ENCODE measurements at places on chromosomes 7 and 10. TPM values are rescaled to one million over a fixed set of nuclear protein-coding genes. Genes with fewer than 3 reads are reported as not detected.
A peak's percentile ranks its signal among the peaks of the same experiment; 100 is the strongest.

The TPK1 gene
- total RNA-seq = 26.4 TPM

The FGL2 gene
- total RNA-seq = 7.0 TPM

The JAZF1 gene
- total RNA-seq = 42.3 TPM

The PRR15 gene
- not detected for total RNA-seq

The TMEM184A gene
- total RNA-seq = not detected

The BICC1 gene
- not detected for total RNA-seq

The PRSS2 gene
- not detected for total RNA-seq

The KCNH2 gene
- 0.87 TPM for total RNA-seq

GRCh38 chr10:22992075-22992474 lies 64.2 kb downstream of the ARMC3 start:
- no peak for DNase-seq
- H3K27ac ChIP-seq = no peak overlapping the region
- no peak overlapping the region for H3K4me3 ChIP-seq

DNA sequence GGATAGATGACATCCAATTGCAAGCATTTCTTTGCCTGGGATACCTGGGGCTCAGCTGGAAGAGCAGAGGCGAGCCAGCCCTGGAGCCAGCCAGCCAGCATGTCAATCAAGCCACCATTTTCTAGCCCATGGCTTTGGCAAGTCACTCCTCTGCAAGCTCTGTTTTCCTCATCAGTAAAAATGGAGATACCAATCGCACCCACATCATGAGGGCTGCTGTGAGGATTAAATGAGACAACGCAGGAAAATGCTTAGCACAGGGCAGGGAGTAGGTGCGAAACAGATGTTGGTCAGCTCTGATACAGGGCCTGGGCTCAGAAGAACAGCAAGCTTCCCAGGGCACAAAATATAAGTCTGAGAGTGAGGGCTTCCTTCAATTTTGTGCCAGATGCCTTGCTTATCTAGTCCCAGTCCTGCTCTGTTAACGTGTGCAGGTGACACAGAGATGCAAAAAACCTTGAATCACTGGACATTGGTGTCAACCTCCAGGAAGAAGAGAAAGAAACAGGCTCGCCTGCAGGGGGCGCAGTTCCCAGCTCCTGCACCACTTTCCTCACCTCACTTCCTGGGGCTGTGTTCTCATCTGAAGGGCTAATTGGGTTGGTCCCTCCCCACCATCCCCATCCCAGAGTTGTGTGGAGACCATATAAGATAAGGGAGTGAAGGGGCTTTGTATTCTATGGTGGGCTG lies 72.8 kb upstream of the CACUL1 start:
- H3K36me3 ChIP-seq = no peaks in the 10 kb centered on the region
- no peak overlapping the region for H3K4me3 ChIP-seq
- DNase-seq = no peak
- H3K27ac ChIP-seq = no peak overlapping the region
- H3K4me1 ChIP-seq = no peaks in the 10 kb centered on the region
- H3K27me3 ChIP-seq = peaks cover 11% of the 10 kb centered on the region

DNA sequence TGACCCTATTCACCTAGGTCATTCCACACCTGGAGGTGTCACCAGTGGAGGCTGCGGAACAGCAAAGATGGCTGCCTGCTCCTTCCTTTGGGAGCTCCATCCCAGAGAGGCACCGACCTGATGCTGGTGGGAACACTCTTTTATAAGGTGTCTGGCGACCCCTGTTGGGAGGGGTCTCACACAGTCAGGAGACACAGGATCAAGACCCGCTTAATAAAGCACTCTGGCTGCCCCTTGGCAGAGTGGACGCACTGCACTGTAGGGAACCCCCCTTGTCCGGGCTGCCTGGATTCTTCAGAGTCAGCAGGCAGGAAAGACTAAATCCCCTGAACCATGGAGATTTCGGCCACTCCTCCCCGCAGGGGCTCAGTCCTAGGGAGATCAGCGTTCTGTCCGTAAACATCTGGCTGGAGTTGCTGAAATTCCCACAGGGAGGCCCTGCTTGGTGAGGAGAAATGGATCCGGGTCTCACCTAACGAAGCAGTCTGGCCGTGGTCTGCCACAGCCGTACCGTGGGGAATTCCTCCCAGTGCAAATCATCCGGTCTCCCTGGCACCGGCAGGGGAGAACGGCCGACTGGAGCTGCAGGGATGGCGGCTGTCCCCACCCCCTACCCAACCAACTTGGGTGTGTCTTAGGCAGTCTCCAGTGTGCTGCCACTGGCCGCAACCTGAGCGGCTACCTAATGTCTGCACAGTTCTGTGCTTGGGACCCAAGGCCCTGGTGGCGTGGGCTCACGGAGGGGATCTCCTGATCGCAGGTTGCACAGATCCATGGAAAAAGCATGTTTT lies 66.1 kb downstream of the LSMEM1 start:
- H3K27me3 ChIP-seq = no peaks in the 10 kb centered on the region
- no peak overlapping the region for H3K4me3 ChIP-seq
- no peak for DNase-seq
- H3K36me3 ChIP-seq = no peaks in the 10 kb centered on the region

DNA sequence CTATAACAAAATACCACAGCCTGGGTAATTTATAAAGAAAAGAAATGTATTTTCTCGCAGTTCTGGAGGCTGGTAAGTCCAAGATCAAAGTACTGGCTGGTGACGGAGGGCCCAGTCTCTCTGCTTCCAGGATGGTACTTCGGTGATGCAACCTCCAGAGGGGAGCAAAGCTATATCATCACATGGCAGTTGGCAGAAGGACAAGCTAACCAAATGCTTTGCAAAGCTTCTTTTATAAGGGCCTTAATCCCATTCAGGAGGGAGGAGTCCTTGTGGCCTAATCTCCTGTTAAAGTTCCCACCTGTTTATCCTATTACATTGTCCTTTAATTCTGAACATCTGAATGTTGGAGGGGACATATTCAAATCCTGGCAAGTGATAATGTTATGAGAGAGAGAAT lies 134.1 kb upstream of the SP4 start:
- no peaks in the 10 kb centered on the region for H3K4me1 ChIP-seq
- no peak overlapping the region for H3K4me3 ChIP-seq
- H3K36me3 ChIP-seq = no peaks in the 10 kb centered on the region
- H3K27ac ChIP-seq = no peak overlapping the region
- DNase-seq = no peak
- H3K27me3 ChIP-seq = no peaks in the 10 kb centered on the region

DNA sequence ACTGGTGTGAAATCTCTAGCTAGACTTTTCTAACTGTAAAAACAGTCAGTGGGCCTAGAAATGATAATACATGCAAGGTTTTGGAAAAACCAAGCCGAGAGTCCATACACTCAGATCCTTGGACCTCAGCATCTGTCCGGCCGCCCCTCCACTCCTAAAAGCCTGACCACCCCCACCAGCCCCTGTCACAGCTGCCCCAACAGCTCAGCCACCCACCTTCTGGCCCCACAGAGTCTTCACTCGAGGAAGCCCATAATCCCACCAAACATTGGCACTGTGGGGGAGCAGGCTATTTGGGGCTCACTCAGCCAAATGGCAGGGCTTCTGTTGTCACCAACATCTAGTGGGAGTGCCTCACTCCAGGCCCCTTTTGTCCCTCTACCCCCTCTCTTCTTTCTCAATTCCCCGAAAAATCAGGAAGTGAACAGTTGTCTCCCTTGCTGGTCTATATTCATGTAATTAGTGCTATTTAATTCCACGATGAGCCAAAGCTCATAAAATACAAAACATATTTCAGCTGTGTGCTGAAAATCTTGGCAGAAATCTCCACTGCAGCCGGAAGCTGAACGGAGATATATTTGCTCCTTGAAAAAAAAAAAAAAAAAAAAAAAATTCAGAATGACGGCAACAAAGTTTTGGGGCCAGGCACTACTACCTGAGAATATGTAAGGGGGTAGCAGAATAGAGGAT lies 55.5 kb downstream of the PLXNA4 start:
- H3K4me1 ChIP-seq = no peaks in the 10 kb centered on the region
- no peak for DNase-seq
- H3K27me3 ChIP-seq = no peaks in the 10 kb centered on the region
- no peak overlapping the region for H3K27ac ChIP-seq

DNA sequence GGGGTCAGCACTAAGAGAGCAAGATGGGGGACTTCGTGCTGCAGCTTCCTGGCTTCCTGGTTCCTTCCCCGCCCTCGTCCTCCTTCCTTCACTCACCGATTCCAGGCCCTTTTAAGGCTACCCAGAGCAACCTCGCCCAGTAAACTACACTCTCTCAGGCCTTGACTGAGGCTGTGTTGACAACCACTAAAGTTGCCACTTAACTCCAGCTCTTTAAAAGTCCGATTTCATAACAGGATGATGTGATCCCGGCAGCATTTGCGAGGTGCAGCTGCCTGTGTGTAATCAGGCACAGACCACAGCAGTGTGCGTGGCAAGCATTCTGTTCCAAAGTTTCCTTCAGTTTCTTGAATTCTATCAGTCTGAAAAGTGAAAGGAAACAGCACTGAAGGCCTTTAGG lies 110.6 kb downstream of the RAB11FIP2 start:
- DNase-seq = no peak
- H3K4me1 ChIP-seq = no peaks in the 10 kb centered on the region
- no peak overlapping the region for H3K27ac ChIP-seq
- no peaks in the 10 kb centered on the region for H3K27me3 ChIP-seq

- H3K27me3 ChIP-seq = no peaks in the 10 kb centered on the region
- H3K4me3 ChIP-seq = no peak overlapping the region
- no peaks in the 10 kb centered on the region for H3K36me3 ChIP-seq
- H3K4me1 ChIP-seq = peaks cover 54% of the 10 kb centered on the region
- H3K27ac ChIP-seq = peak overlapping the region; percentile 34
These were observed 53.4 kb downstream of the PWWP2B start for GRCh38 chr10:132450466-132450824.

- H3K27me3 ChIP-seq = no peaks in the 10 kb centered on the region
- no peaks in the 10 kb centered on the region for H3K4me1 ChIP-seq
- DNase-seq = no peak
- H3K27ac ChIP-seq = no peak overlapping the region
- no peak overlapping the region for H3K4me3 ChIP-seq
These were observed 18.6 kb downstream of the INA start for GRCh38 chr10:103295374-103296015.

GRCh38 chr7:115271332-115272235 lies 349.7 kb downstream of the MDFIC start:
- H3K4me1 ChIP-seq = no peaks in the 10 kb centered on the region
- DNase-seq = no peak
- H3K27ac ChIP-seq = no peak overlapping the region

DNA sequence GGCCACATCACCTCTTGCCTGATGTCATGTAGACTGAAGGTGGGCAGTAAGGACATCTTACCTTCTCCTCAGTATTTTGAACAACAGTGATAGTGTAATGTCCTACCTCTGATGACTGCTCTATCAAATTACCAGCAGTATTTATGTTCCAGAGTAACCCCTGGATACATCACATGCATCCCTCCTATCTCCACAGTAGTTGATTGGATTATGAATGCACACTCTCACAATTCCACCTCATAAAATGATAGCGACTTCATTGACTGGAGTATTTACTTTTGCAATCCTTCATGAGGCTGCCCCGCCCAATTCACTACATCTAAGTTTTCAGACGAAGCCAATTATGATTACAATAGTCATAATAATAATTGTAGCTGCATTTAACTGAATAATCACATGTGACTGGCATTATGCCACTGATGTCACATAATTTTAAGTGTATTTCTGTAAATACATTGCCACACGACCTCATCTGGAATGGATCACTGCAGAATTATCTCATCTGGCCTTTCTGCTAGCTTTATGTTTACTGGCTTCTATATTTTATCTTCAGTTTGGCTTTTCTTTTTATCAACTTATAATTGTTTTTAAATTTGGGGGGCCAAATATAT lies 268.9 kb downstream of the SLC25A13 start:
- no peak overlapping the region for H3K27ac ChIP-seq
- H3K4me1 ChIP-seq = no peaks in the 10 kb centered on the region
- no peak overlapping the region for H3K4me3 ChIP-seq
- DNase-seq = no peak
- no peaks in the 10 kb centered on the region for H3K36me3 ChIP-seq
- H3K27me3 ChIP-seq = no peaks in the 10 kb centered on the region

DNA sequence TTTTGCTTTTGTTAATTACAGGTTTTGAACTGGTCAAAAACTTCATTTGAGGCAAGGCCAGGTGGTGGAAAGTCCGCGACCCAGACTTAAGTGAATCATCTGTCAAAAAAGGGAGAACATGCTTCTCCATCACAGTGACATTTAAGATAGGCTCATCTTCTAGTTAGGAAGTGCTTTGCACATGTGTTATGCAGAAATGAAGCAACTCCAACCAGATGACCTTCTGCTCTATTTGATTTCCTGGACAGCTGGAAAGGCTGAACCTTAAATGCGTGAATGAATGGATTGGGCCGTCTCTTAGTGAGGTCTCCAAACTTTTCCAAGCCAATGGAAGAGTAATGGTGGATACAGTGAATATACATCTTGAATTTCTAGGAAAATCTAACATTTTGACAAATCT lies 101.6 kb upstream of the FAM13C start:
- no peak overlapping the region for H3K27ac ChIP-seq
- no peak overlapping the region for H3K4me3 ChIP-seq
- no peaks in the 10 kb centered on the region for H3K36me3 ChIP-seq
- H3K4me1 ChIP-seq = no peaks in the 10 kb centered on the region
- no peaks in the 10 kb centered on the region for H3K27me3 ChIP-seq

DNA sequence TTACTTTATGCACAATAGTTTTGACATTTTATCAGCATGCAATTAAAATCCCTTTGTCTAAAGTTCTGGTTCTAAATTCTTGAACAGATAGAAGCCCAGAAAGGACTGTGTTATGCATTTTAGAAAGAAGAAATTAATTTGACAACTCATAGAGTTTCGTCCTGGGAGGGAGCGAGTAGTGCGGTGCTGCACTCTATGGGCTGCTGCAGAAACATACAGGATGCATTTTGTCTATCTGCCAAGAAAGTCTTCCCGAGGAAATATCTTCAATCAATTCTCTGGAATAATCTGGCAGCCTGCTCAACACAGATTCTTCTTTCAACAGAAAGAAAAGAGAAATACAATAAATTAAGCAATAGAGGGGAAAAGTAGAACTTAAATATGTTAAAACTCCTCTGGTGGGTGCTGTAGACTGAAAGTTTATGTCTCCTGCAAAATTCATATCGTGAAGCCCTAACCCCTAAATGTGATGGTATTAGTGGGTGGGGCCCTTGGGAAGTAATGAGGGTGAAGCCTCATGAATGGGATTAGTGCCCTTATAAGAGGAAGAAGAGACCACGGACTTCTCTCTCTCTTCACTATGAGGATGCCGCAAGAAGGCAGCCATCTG lies 39.0 kb upstream of the IFRD1 start:
- H3K4me1 ChIP-seq = no peaks in the 10 kb centered on the region
- no peak for DNase-seq
- no peak overlapping the region for H3K27ac ChIP-seq
- no peaks in the 10 kb centered on the region for H3K27me3 ChIP-seq

- H3K4me1 ChIP-seq = no peaks in the 10 kb centered on the region
- no peaks in the 10 kb centered on the region for H3K27me3 ChIP-seq
- H3K27ac ChIP-seq = no peak overlapping the region
- DNase-seq = no peak
These were observed 49.5 kb upstream of the TMEM140 start for GRCh38 chr7:135098391-135098790.

- no peaks in the 10 kb centered on the region for H3K36me3 ChIP-seq
- no peak within 1 kb of the TSS for H3K4me3 ChIP-seq
- H3K27me3 ChIP-seq = no peaks in the 10 kb centered on the region
- H3K27ac ChIP-seq = no peak within 1 kb of the TSS
- H3K4me1 ChIP-seq = no peaks in the 10 kb centered on the region
These were observed at the start of gene FAM107B for GRCh38 chr10:14774797-14775196. TSS of gene FAM107B (minus strand) at chr10:14774897. CDS start at chr10:14774663, 234 bp downstream.

GRCh38 chr7:22116451-22117030 lies 170.8 kb upstream of the CDCA7L start:
- peaks cover under 1% of the 10 kb centered on the region for H3K4me1 ChIP-seq
- H3K27me3 ChIP-seq = no peaks in the 10 kb centered on the region
- H3K4me3 ChIP-seq = no peak overlapping the region
- no peaks in the 10 kb centered on the region for H3K36me3 ChIP-seq

- H3K36me3 ChIP-seq = no peaks in the 10 kb centered on the region
- H3K4me1 ChIP-seq = peaks cover 14% of the 10 kb centered on the region
- DNase-seq = no peak
- H3K27me3 ChIP-seq = peaks cover 14% of the 10 kb centered on the region
- no peak overlapping the region for H3K27ac ChIP-seq
These were observed 4.7 kb downstream of the PPP1R9A start for GRCh38 chr7:94912085-94912484.

Measured in B cell (primary cell).